ENCODE measurements at places on chromosomes 7 and 10. TPM values are rescaled to one million over a fixed set of nuclear protein-coding genes. Genes with fewer than 3 reads are reported as not detected.

OR6V1 gene
- not detected for total RNA-seq

DNA sequence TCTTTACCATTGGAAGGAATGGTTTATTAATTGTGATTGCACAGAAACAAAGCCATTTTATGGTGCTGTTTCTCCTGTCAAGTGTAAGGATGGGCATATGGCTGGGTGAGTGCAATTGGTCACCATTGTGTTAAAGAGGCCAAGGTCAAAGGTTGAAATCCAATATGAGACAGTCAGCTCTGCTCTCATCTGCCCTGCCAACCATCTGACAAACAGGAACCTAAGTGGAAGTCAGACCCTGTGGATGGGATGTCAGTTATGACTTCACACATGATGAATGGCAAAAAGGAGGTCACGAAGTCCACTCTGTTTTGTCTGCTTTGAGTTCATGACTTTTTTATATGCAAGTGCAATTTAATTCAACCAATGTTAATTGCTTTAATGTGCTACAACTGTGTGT, 172.7 kb upstream of the TMEM229A start:
- no peak for DNase-seq

DNA sequence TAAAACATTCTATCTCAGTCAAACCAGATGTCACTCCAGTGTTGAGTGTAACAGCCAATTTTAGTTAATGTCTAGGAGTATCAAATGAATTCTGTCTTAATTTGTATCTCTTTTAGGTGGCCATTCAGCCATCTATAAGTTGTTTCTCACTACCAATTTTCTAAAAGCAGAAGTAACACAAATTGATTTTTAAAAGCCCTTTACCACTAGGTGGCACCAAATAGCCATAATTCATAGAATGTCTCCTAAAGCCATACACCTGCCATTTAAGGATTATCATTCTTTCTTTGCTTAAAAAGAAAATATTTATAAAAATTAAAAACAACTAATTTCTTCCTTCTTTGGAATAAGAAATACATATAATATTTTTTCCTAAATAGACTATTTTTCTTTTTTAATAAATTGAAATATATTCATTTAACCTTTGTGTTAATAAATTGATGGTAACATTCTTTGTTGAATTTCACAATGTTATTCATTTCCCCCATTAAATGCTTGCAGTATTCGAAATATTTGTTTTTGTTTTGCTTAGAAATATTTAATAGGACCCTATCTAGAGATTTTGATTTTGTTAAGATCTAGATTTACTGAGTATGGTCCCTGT, 107.8 kb upstream of the PPP1R3A start:
- peak; percentile 88 for DNase-seq

NRCAM gene
- 22.8 TPM for total RNA-seq

Data from SK-MEL-5 (cell line).